ENCODE measurements at places on chromosomes 3 and 15.

GRCh38 chr3:13040361-13041074 lies 32.7 kb downstream of the IQSEC1 start:
- H3K36me3 ChIP-seq, result no peaks in the 10 kb centered on the region
- no peak for DNase-seq
- no peak overlapping the region for H3K4me3 ChIP-seq
- no peak overlapping the region for H3K27ac ChIP-seq
- H3K27me3 ChIP-seq, result no peaks in the 10 kb centered on the region

DNA sequence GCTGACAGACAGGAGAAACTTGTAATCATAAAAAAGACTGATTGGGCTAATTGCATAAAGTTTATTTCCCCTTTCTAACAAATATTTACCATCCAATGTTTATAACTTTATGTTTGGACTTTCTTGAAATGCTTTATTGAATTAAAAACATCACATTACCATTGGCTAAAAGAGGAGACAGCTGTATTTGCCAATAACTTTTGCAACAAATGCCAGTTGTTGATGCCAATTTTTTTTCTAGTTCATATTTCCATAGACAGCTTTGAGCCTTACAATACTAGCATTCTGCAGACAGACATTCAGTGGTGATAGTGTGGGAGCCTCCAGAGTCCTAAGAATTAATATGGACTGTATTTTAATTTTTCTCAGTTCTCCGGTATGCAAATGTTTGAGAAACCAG lies 198.4 kb downstream of the ADAMTS17 start:
- no peaks in the 10 kb centered on the region for H3K36me3 ChIP-seq
- no peaks in the 10 kb centered on the region for H3K4me1 ChIP-seq
- no peak overlapping the region for H3K4me3 ChIP-seq
- no peak overlapping the region for H3K27ac ChIP-seq
- no peak for DNase-seq

DNA sequence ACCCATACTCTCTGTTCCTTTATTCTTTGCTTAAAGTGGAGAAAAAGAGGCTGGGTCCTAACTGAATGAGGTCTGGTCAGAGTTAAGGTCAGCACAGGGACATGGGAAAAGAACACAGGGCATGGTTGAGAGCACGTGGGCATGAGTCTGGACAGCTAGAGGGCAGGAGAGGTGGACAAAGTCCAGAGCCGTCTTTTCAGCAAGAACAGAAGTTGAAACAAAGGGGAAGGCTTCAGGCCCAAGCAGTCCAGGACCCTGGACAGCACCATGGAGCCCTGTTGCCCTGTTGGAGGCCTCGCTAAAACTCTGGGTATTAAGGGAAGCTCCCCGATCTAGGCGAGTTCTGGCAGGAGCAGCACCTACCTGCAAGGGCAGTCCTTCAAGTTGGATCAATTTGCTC lies 50.7 kb downstream of the XYLB start:
- H3K36me3 ChIP-seq, result no peaks in the 10 kb centered on the region
- H3K27ac ChIP-seq, result no peak overlapping the region
- no peak for DNase-seq
- no peaks in the 10 kb centered on the region for H3K4me1 ChIP-seq
- no peaks in the 10 kb centered on the region for H3K27me3 ChIP-seq

DNA sequence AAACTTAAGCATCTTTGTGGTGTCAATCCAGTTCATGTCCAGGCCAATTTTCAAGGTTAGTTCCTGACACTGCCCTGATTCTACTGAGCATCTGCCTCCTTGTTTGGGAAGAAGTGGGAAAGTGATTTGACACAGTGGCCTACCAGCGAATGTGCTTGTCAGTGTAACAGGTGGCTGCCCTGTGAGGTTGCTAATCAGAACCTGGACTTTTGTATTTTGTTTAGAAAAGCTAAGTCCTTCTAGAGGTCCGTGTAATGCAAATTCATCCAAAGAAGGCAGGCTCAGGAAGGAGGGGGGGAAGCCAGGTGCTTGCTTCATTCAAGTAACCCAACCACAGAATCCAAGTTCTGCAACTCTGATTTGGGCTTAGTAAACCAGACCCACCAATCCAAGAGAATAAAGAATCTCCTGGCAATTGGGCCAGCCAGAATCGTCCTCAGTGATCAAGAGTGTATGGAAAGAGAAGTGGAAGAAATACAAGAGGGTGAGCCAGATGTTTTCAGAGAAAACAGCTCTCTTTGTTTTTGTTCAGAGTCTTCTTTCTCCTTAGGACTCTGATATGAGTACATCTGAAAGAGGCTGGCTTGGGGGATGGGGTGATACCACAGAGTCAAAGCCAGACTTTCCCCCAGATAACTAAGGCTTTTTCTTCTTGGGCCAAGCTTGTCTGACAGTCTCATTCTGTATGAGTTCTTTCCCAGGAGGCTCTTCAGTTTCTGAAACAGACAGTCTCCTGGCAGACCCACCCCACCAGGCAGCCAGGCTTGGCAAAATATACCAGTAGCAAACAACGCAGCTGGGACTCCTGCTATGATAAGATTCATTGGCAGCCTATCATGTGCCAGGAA lies 508.9 kb upstream of the TBL1XR1 start:
- no peak overlapping the region for H3K27ac ChIP-seq
- DNase-seq, result no peak
- H3K36me3 ChIP-seq, result no peaks in the 10 kb centered on the region

DNA sequence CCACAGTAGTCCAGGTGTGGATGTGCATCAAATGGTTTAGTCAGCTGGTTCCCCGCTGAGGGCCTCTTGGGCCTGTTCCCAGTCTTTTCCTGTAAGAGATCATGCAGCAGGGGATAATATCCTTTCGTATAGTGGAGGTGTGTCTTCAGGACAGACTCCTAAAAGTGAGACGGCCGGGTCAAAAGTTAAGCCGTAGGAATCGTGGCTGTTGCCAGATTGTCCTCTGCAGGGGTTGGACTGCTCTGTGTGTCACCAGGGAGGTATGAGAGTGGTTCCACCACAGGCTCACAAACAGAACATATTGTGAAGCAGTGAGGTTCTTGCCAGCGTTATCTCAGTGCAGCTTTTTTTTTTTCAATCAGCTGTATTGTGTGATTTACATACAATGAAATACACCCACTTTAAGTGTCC lies 95.0 kb downstream of the VGLL4 start:
- no peaks in the 10 kb centered on the region for H3K27me3 ChIP-seq
- no peaks in the 10 kb centered on the region for H3K36me3 ChIP-seq
- no peak overlapping the region for H3K4me3 ChIP-seq
- DNase-seq, result no peak

- no peak overlapping the region for H3K27ac ChIP-seq
- H3K27me3 ChIP-seq, result no peaks in the 10 kb centered on the region
- H3K36me3 ChIP-seq, result no peaks in the 10 kb centered on the region
- peaks cover 13% of the 10 kb centered on the region for H3K4me1 ChIP-seq
- H3K4me3 ChIP-seq, result no peak overlapping the region
Measured at GRCh38 chr15:22253676-22254408, 173.5 kb downstream of the OR4M2 start.

DNA sequence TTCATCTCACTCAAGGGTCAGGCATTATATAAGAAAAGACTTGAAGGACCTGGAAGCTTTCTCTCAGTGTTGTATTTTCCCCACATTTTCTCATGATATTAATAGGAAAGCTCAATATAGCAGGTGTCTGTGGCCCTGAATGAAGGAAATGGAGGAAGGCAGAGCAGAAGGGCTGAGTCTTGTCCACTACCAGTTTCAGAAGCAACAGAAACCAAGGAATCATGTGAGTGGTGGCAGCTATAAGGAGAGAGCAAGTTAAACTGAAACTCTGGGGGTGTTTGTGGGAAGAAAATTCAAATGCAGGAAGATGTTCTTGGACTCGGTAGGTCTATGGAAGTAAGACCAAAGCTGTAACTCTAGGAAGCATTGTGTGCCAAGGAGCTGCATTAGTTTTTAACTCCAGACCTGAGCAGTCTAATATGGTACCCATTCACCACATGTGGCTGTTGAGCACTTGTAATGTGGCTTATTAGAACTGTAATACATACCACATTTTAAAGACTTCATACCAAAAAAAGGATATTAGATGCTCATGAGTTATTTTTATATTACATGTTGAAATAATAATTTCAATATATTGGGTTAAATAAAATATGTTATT lies 278.8 kb upstream of the GADL1 start:
- H3K27ac ChIP-seq, result no peak overlapping the region
- no peak overlapping the region for H3K4me3 ChIP-seq
- no peak for DNase-seq
- no peaks in the 10 kb centered on the region for H3K36me3 ChIP-seq

DNA sequence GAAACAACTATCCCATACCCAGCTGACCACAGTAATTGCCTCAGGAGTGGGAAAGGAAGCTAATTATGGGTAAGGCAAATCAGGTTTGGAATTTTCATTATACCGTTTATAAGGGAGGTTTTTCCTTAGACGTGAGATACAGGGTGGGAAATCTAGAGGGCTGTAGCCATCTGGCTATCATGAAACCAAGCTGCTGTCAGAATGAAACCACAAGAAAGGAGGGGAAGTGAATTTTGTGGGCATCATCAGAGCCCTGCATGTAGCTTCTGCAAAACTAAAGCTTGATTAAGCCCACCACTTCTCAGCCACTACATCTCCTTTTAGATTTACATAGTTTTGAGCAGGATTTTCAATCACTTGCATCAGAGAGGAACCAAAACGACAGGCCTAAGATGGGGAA lies 893.5 kb downstream of the TUSC7 start:
- H3K4me3 ChIP-seq, result no peak overlapping the region
- no peak overlapping the region for H3K27ac ChIP-seq
- DNase-seq, result no peak
- H3K36me3 ChIP-seq, result no peaks in the 10 kb centered on the region

GRCh38 chr3:172126741-172127140 lies 87.4 kb downstream of the FNDC3B start:
- H3K4me1 ChIP-seq, result peaks cover 10% of the 10 kb centered on the region
- no peaks in the 10 kb centered on the region for H3K27me3 ChIP-seq
- no peaks in the 10 kb centered on the region for H3K36me3 ChIP-seq

DNA sequence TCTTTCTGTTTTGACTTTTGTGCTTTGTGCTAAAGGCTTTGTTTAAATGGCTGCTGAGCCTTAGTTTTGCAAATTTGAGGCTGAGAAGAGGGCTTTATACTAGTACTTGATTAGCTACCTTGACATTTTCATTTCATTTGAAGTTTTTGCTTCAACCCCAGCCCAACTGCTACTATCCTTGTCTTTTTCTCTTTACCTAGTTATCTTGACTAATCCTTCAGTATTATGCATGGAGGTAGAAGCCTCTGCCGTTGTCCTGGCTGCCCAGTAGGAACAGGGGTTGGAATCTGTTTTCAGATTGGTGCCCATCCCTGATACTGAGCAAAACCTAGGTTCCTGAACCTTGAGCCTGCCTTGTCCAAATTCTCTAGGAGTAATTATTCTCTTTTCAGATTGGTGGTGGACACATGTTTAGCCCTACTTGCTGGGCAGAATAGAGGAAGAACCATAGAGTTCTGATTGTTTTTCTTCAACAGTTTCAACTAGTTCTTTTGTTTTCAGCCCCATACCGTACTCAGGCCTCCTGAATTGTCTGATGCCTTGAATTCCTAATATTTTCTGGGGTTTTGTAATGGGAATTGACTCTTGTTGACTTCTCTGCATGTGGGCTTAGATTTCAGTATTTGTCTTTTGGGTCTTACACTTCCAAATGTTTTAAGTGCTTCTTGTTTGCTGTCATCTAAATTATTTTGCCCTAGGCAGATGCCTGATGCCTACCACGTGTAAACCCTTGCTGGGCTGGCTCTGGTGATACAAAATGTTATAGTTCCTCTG lies 143.2 kb downstream of the DOCK3 start:
- no peaks in the 10 kb centered on the region for H3K4me1 ChIP-seq
- no peaks in the 10 kb centered on the region for H3K27me3 ChIP-seq
- no peak overlapping the region for H3K4me3 ChIP-seq
- no peak overlapping the region for H3K27ac ChIP-seq
- no peaks in the 10 kb centered on the region for H3K36me3 ChIP-seq

- H3K27ac ChIP-seq, result no peak overlapping the region
- peaks cover 67% of the 10 kb centered on the region for H3K36me3 ChIP-seq
- no peaks in the 10 kb centered on the region for H3K4me1 ChIP-seq
Measured at GRCh38 chr15:50953302-50953701, 44.8 kb downstream of the AP4E1 start.

GRCh38 chr3:177813322-177813721 lies 616.0 kb upstream of the TBL1XR1 start:
- no peak overlapping the region for H3K27ac ChIP-seq
- no peak for DNase-seq
- peaks cover 4% of the 10 kb centered on the region for H3K4me1 ChIP-seq
- no peak overlapping the region for H3K4me3 ChIP-seq

- no peak for DNase-seq
- H3K27me3 ChIP-seq, result no peaks in the 10 kb centered on the region
- H3K4me3 ChIP-seq, result no peak overlapping the region
- H3K27ac ChIP-seq, result no peak overlapping the region
Measured at GRCh38 chr15:44812029-44812517, 75.7 kb downstream of the TRIM69 start.

- no peaks in the 10 kb centered on the region for H3K4me1 ChIP-seq
- no peak for DNase-seq
- H3K36me3 ChIP-seq, result no peaks in the 10 kb centered on the region
- H3K27me3 ChIP-seq, result no peaks in the 10 kb centered on the region
- H3K27ac ChIP-seq, result no peak overlapping the region
Measured at GRCh38 chr3:100087198-100087597, 27.1 kb downstream of the FILIP1L start.

GRCh38 chr3:123489400-123490004 lies 40.6 kb upstream of the ADCY5 start:
- H3K27ac ChIP-seq, result no peak overlapping the region
- no peaks in the 10 kb centered on the region for H3K4me1 ChIP-seq
- no peaks in the 10 kb centered on the region for H3K27me3 ChIP-seq

DNA sequence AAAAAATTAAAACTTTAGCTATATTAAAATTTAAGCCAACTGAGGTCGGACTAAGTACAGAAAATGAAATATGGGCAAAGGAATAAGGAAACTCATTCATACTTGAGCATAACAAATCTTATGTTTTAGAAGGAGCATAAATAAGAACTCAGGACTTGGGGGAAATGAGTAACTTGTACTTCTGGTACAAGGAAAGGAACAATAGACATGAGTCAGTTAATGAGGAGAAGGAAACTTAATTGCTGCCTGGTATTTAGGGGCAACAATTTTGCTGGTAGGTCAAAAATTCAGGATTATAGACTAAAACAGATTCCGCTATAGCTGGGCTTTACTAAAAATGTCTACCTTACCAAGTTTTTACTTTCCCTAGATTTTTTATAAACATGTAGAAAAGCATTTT lies 113.1 kb downstream of the MYO5A start:
- H3K27me3 ChIP-seq, result no peaks in the 10 kb centered on the region
- no peak overlapping the region for H3K4me3 ChIP-seq
- H3K36me3 ChIP-seq, result peaks cover 9% of the 10 kb centered on the region

- H3K4me1 ChIP-seq, result no peaks in the 10 kb centered on the region
- no peak overlapping the region for H3K4me3 ChIP-seq
- no peaks in the 10 kb centered on the region for H3K27me3 ChIP-seq
- H3K36me3 ChIP-seq, result no peaks in the 10 kb centered on the region
- H3K27ac ChIP-seq, result no peak overlapping the region
Measured at GRCh38 chr3:129587566-129588210, 18.8 kb downstream of the PLXND1 start.

GRCh38 chr15:90902040-90902839 lies 862 bp upstream of the MAN2A2 start:
- H3K4me1 ChIP-seq, result peaks cover 14% of the 10 kb centered on the region
- peaks cover 23% of the 10 kb centered on the region for H3K36me3 ChIP-seq
- peak; percentile 58 for DNase-seq
- H3K27ac ChIP-seq, result peak overlapping the region; percentile 73
- H3K4me3 ChIP-seq, result peak overlapping the region; percentile 69
- no peaks in the 10 kb centered on the region for H3K27me3 ChIP-seq

GRCh38 chr3:59655418-59656015 lies 605.7 kb upstream of the CFAP20DC start:
- H3K4me3 ChIP-seq, result no peak overlapping the region
- H3K36me3 ChIP-seq, result no peaks in the 10 kb centered on the region
- H3K27ac ChIP-seq, result no peak overlapping the region
- H3K4me1 ChIP-seq, result no peaks in the 10 kb centered on the region
- H3K27me3 ChIP-seq, result no peaks in the 10 kb centered on the region
